ENCODE measurements at places on chromosomes 2 and 18.

GRCh38 chr2:163312713-163313112 lies 423.1 kb downstream of the FIGN start:
- no peak for DNase-seq

DNA sequence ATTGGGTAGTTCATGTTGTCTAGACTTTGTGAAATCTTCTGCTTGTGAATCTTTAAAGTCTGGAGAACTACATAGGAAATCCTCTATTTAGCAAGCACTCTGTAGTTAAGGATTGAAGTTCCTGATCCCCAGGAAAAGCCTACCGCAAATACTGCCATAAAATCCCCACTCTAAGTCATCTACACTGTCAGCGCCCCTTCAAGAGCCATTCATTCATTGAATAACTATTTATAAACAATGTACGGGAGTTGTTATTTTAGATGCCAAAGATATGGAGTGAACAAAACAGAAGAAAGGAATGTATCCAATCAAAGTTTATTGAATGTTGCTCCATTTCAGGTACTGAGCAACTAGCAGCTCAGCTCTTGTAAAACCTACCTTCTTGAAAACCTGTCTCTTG lies 36.5 kb upstream of the SLC39A10 start:
- DNase-seq = no peak

DNA sequence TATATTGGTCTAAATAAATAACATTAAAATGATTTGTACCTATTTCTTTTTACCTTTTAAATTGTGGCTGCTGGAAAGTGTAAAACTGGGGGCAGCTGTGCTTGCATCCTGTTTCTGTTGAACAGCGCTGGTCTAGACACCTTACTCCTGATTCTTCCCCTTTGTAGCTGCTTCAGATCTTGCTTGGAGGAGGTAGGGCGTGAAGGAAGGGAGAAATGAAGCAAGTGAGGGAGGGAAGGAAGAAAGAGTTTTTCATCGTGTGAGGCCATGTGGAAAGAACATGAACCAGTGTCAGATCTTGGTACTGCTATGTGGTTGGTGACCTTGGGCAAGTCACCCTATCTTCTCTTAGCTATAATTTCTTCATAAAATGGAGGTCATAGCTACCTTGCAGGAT lies 89.0 kb upstream of the SEC11C start:
- no peak for DNase-seq

DNA sequence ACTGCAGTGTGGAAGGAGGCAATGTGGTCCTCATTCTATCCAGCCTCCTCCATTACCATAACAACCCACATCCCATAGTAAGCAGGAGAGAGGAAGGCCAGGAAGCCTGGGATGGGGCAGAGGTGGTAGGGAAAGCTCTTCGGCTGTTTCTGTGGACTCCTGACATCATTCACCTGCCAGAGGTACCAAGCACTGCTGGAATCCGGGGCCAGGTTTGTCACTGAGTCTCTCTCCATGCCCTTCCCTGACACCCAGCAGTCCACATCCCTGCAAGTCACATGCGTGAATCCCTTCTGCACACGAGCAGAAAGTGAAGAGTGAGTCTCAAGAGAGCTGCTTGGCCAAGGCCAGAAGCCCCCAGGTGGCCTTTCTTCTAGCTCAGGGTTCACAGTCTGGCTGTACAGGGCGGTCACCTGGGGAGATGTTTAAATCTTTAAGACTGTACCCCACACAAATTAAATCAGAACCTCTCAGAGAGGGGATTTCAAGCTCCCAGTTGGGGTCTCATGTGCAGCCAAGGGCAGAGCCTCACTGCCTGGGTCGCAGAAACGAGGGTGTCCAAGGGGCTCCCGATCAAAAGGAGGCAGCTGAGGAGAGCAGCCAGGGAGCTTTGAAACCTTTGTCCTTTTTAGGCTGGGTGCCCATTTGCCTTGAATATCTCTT lies 94.2 kb downstream of the ARMC9 start:
- no peak for DNase-seq

GRCh38 chr2:190103144-190103543 lies 40.6 kb upstream of the MSTN start:
- DNase-seq = no peak

- no peak for DNase-seq
Measured at GRCh38 chr2:148814860-148815419, 60.1 kb upstream of the KIF5C start.

DNA sequence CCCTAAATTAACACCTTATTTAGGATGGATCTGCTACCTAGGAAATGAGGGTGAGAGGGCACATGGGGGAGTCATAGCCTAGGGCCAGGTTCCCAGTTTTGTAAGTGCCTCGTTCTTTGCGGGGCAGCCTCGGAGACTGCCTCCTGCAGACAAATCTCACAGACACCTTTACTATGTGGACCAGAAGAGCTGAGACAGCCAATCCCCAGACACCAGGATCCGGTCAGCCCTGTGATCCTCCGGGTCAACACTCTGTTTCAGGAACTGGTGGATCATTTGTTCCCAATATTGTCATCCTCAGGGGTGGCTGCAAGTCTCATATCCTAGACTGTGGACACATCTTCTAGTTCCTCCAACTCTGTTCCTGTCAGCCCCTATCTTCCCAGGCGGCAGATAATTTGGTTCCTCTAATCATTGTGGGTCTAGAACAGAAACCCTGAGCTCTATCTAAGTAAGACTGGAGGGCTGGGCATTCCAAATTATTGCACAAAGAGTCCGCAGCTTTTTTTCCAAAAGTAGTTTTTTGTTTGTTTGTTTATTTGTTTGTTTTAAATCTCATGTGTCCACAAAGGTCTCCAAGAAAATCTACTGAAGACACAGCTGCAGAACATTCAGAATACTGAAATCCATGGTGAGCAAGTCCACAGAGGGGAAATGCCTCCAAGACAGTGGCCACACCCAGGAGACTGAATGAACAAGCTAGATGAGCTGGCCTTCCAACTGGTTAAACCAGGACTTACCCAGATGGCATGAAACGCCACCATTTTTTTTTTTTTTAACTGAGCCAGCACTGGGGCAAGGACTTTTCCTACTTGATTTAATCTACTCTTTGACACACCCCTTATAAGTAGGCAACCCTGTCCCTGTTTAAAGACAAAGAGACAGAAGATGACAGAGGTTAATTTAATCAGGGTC lies 6.2 kb upstream of the GDF7 start:
- no peak for DNase-seq

GRCh38 chr2:191660575-191660974 lies 17.4 kb upstream of the NABP1 start:
- no peak for DNase-seq

DNA sequence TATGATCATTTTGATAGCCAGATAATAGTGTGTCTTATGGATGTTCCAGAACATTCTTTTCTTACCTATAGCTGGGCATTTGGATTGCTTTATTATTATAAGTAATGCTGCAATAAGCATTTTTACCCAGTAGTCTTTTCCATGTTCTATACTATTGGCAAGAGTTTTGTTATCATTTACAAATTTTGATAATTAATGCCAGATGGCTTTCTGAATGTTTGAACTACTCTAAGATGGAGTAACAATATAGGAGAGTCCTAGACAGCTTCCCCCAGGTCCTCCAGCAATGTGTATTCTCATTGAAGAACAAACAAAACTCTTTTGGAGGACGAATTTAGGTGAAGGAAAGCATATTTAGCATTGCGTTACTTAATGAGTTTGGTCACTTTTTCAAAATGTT lies 73.0 kb downstream of the INPP4A start:
- DNase-seq = no peak

- DNase-seq = no peak
Measured at GRCh38 chr2:980176-980575, 29.5 kb downstream of the SNTG2 start.

- DNase-seq = no peak
Measured at GRCh38 chr2:22944143-22944542, 440.8 kb upstream of the KLHL29 start.

DNA sequence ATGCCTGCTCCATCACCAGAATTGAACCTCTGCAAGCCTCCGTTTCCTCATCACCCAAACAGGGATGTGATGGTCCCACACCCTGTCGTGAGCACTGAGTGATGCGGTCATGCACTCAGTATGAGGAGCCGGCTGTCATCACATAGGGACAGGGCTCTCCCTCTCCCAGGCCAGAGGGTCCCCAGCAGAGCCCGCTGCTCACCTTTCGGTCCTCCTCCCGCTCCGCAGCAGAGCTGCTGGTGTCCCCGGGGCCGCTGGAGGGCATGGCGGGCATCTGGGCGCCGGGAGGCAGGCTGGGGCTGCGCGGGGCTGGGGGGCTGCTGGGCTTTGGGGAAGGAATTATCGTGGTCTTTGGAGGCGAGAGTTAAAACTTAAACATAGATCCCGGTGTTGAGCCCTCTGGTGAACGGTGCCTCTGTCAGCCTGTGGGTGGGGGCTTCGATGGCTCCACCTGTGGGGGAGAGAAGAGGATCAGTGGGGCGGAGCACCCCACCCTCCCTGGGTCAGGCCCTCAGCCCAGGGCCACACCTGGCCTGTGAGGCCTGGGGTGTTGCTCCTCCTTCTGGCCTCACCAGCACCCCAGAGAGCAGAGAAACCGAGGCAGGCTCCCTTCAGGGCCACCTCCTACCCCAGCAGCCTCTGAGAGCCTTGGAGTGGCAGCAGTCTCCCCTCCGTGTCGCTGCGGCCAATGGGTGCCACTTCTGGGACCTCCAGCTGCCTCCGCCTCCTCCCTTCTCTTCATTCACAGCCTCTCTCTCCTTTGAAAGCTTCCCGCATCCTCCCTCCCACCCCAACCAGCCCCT lies 27.8 kb downstream of the DNMT3A start:
- DNase-seq = no peak

DNA sequence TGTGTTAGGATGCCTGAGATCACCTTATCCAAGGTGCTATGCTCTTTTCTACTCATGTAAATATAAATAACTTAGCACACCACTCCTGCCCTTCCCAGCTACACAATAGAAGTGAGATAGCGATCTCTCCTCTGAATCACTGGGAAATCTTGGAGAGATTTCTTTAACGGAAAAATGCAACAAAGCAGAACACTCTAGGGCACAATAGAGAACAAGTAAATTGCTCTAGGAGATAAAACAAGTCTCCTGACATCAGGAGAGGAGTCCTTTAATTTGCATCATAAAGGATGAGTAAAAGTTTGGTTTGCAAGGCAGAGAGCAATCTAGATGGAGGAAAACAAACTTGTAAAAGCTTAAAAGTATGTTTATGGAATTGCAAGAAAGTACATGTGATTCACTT lies 224.1 kb downstream of the PAX3 start:
- no peak for DNase-seq

GRCh38 chr18:62327977-62328376 lies 2.9 kb downstream of the TNFRSF11A start:
- DNase-seq = no peak

DNA sequence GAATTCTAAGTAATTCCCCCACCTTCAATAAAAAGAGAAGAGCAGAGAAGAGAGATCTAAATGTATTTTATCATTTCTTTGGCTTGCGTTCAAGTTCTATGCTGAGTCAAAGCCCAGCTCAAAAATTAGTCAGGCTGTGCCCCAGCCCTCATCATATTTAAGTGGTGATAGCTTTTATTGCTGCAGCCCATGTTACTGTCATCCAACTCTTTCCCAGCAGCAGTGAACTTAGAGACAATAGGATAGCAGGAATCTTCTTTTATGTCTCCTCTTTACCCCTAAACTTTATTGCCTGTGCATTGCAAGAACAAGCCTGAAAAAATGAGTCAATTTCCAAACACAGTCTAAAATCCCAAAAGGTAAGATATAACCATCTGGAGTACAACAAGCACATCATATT lies 1599.3 kb upstream of the PIK3C3 start:
- no peak for DNase-seq

DNA sequence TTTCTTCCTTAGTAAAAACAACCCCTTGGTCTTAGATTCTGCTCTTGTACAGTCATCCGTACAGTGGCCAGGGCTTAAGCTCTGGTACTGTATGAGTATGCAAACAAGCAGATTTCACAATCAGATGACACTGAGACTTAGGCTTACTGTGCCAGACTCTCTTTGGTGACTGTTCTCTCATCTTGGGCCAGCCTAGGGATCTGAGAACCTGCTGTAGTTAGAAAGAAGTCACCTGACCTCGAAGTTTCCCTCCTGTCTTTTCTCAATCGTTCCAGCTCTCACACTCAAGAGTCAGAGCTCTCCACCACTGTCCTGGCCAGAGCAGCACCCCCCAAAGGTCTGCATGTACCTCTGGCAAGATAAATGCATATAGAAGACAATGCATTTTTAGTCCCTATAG lies 63.2 kb downstream of the ZEB2 start:
- no peak for DNase-seq

GRCh38 chr2:236919209-236919608 lies 166.5 kb upstream of the COPS8 start:
- no peak for DNase-seq

GRCh38 chr2:64678771-64679590 lies 25.3 kb upstream of the SERTAD2 start:
- DNase-seq = no peak

DNA sequence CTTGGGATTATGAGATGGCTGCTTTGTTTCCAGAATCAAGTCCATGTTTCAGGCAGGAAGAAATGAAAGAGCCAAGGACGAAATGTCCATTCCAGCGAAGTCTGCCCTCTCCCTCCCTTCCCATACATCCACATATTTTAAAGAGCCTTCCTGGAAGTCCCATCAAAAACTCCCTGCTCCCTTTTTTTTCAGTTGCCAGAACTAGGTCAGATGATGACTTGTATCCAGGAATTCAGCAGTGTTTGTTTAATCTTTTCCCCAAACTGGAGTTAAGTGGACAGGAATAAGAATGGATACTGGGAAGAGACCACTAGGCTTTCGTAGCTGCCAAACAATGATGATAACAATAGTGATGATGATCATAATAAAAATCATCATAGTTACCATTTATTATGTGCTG lies 198.7 kb downstream of the MEIS1 start:
- DNase-seq = no peak

- DNase-seq = no peak
Measured at GRCh38 chr2:212672186-212672585, 133.6 kb upstream of the ERBB4 start.

DNA sequence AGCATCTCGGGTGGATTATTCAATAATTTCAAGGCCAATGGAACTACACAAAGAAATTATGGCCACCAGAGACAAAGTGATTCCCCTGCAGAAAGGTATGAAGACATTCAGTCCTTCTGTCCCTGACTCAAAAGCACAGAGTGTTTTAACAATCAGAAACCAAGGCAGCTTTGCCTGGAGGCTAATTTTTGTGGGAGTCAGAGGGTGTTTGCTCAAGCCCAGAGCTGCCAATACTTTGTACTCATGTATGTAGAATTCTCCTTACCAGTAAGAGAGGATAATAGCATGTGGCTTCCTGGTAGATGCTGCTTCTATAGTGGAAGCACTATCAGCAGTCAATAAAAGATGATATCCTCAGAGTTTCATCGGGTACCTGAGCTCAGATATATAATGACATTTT lies 178.4 kb downstream of the KCNE4 start:
- no peak for DNase-seq

GRCh38 chr18:8045884-8046281 lies 478.8 kb downstream of the PTPRM start:
- DNase-seq = no peak

GRCh38 chr2:60811491-60812375 lies 55.7 kb downstream of the PAPOLG start:
- no peak for DNase-seq

DNA sequence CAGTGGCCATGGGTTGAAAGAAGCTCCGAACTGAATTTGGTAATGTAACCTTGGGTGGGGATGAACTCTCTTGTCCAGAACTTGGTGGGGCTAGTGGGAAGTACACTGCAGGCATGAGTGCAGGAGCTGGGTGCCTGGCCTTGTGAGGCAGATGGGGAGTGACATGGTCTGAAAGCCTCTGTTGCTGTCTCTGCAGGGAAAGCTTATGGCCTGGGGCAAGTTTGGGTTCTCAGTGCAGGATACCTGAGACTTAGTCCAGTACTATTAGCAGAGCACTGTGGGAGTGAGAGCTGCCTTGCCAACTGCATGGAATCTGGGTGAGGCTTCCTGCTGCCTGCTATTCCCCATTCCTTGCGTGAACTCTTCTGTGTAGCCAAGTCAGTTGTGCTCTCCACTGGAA lies 1620.9 kb upstream of the NXPH2 start:
- DNase-seq = no peak
